T-helper 9 cell (primary cell): ENCODE measurements at places on chromosomes 6 and 20.

- no peak for DNase-seq
Observed at GRCh38 chr20:47326658-47327268, 29.7 kb downstream of the ZMYND8 start.

DNA sequence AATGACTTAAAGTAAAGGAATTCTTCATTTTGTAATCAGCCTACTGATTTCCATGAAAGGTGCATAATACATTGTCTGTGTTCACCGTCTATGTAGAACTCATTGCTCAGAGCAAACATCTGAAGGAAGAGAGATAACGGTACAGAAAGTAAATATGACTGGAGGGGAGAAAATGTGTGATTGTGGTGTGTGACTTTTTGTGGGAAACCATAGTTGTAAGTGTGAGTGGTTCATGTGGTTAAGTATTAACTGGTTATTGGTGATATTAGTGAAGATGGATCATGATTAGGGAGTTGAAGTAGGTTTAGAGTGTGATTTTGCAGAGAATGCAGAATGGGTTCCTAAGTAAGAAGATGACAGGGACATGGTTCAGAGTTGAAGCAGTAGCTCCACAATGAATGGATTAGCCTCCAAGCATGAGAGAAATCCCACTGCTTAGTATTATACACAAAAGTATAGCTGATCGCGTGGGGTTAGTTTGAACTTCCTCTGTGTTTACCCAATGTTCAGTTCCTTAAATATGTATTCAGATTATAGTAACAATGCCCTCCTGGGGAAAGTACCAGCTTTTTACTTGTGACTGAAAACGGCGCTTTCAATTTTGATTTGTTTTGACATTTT lies 368.9 kb downstream of the UTRN start:
- no peak for DNase-seq

GRCh38 chr6:159557031-159557430 lies 136.0 kb downstream of the SOD2 start:
- DNase-seq, result no peak

DNA sequence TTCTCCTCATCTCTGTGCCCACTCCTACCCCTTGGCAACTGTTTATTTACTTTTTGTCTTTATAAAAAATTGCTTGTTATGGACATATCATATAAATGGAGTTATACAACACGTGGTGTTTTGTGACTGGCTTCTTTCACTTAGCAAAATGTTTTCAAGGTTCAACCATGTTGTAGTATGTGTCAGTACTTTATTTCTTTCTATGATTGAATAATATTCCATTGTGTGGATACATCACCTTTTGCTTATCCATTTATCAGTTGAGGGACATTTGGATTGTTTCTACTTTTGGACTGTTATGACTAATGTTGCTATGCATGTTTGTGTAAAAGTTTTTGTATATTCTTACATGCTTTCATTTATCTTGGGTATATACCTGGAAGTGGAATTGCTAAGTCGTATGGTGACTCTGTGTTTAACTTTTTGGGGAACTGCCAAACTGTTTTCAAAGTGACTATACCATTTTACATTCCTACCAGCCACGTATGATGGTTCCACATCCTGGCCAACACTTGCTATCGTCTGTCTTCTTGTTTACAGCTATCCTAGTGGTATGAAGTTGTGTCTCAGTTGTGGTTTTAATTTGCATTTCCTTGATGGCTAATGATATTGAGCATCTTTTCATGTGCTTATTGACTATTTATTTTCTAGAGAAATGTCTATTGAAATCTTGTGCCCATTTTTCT lies 84.4 kb downstream of the SLX4IP start:
- DNase-seq, result no peak

GRCh38 chr6:7541175-7542064 lies at the start of gene DSP:
DSP (plus strand) TSS chr6:7541671; CDS start chr6:7541916, 245 bp downstream.
- no peak for DNase-seq
